ENCODE measurements at places on chromosomes 5 and 9.
A peak's percentile ranks its signal among the peaks of the same experiment; 100 is the strongest.

DNA sequence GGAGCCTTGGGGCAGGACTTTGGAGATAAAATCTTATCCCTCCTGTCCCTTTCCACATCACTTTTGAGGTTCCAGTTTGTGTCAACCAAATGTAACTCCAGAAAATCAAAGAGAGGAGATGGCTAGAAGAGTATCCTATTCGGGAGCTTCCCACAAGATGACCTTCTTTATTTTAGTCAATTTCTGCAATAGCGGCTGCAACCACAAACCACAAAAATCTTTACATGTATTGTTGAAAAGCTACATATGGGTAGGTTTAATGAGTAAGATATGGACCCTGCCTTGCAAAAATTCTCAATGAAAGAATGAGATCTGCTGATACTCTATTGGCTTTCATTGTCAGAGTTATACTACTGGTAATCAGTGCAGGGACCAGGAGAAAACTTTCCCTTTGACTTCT, 92.2 kb upstream of the MAMDC2 start:
- no peak for DNase-seq

DNA sequence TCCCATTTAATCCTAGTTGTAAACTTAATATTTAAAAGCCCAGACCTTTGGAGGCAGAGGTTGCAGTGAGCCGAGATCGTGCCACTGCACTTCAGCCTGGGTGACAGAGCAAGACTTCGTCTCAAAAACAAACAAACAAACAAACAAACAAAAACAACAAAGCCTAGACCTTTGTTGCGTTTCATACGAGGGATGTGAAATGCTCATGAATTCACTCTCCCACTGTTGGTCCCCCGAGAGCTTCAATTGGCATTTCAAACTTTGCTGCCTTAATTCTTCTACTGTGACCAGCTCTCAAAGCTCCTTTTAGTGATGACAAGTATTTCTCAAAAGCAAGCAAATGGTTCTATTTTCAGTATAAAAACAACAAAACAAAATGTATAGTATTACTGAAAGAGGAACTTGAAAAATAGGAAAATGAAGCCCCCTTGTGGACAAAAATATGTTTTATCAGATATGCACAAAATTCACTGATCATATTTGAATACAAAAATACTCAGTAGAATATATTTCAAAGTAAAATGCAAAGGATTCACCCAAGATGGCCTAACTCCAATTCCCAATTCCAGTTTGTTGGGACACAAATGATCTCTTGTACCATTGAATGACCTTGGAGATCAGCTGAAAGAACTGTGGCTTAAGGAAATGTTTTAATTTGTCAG, 140.4 kb downstream of the ESM1 start:
- peak; percentile 77 for DNase-seq

DNA sequence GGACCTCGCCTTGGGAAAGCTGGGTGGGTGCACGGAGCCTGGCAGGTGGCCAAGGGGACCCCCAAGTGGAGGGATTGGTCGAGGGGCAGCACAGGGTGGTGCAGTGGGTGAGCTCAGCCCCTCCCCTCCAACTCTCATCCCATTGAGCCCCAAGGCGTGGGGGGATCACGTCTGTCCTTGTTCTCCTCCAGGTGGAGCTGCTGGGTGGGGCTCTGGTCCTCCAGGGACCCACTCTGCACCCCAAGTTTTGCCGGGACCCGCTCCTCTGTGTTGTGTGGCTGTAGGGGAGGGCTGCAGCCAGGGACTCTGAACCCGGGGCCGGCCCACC, 3.6 kb upstream of the FUT7 start:
- DNase-seq, result no peak

DNA sequence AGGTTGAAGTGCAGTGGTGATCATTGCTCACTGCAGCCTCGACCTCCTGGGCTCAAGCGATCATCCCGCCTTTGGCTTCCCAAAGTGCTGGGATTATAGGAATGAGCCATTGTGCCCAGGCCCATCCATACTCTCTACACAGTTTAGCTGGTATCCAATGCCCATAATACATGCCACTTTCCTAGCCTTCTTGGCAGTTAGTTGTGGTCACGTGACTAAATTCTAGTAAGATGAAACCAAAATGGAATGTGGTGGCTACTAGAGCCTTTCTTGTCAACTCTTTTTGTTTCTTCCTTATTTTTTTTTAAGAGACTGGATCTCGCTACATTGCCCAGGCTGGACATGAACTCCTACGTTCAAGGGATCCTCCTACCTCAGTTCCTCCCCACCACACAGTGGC, 15.3 kb upstream of the KIF27 start:
- no peak for DNase-seq

- no peak for DNase-seq
Observed at GRCh38 chr5:75611311-75612225, at the start of gene ANKDD1B. ANKDD1B (plus strand) TSS chr5:75611453; CDS start chr5:75611635, 182 bp downstream.

DNA sequence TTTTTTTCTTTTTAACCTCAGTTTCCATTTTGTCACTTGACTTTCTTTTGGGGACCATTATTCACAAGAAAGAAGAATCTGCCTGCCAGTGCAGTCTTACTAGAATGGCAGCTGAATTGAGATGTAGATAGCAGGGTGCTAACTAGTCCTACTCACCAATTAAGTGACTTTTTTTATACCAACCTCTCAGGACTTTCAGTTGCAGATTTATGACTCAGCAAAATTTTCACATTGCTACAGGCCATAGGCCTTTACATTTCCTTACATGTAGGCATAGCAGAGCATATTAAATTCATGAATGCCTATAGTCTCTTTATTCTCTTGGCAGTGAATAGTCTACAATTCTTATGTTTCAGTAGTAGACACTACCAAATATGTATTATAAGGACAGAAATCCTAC, 54.0 kb upstream of the FKTN start:
- DNase-seq, result no peak

- DNase-seq, result no peak
Observed at GRCh38 chr9:115712981-115713380, 440.6 kb upstream of the PAPPA start.

DNA sequence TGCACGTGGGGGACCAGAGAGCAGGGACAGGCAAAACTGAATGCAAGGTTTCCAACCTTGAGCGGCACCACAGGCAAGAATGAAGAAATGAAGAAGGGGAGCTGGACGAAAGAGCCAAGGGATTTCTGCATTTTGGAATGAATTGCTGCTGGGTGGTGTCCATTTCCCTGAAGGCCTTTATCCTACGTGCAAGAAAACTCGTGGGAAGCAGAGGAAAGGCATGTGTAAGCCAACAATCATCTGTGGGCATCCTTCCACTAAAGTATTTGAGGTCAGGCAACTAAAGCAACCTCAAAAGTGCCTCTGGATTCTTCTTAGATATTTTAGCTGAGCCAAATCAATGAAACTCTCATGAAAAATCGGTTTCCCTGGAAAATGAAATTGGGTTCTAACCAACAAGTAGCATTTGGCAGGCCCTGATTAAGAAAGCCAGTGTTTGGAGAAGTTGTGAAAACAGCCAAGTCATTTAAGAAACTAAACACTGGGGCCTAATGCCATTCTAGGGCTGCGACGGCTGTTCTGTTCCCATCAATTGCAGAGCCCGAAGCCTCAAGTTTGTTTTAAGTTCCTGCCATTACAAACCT, 4.7 kb upstream of the TGFBI start:
- peak; percentile 48 for DNase-seq

- no peak for DNase-seq
Observed at GRCh38 chr5:2896371-2897275, 145.1 kb upstream of the IRX2 start.

DNA sequence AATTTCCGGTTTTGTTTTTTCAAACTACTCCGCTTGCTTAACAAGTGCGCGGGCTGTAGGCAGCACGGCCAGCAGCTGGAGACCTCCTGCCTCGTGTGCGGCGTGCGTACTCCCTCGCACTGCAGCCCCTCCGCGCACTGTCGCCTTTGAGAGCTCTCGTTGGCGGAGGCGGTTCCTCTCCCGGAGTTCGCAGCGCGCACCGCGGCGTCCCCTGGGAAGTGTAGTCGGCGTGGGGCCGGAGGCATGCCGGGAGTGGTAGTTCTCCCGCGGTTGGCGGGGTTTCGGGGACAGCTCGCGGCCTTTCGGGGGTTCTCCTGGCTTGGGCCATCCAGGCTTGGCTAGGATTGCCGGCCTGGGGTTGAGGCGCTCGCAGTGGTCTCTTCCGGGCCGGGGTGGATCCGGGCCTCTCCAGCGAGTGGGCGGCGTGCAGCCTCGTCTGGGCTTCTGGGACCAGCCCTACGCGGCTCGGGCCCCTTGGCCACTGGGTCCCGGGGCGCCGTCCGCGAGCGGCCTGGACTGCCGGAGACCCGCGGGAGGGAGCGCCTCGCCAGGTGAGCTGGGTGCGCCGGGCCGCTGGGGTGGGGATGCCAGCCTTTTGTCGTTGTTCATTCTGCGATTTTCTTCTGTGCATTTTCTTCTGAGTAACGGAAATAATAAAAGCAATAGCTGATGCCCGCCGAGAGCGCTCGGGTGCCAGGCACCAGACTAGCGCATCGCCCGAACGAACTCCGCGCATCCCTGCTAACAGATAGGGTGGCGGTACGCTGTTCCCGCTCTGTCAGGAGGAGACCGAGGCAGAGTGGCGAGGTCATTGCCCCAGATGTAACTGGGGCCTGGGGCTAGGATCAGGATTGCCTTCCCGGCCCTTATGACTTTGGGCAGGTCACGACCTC, at the start of gene ZNF354C:
ZNF354C (plus strand) TSS at position 258 of the 893 bp plus-strand sequence. CDS start 1,696 bp downstream, outside the sequence.
- DNase-seq, result peak; percentile 90

- no peak for DNase-seq
Observed at GRCh38 chr5:67141644-67142043, 55.0 kb downstream of the CD180 start.

GRCh38 chr5:89309268-89309667, 426.3 kb upstream of the MEF2C start:
- no peak for DNase-seq

DNA sequence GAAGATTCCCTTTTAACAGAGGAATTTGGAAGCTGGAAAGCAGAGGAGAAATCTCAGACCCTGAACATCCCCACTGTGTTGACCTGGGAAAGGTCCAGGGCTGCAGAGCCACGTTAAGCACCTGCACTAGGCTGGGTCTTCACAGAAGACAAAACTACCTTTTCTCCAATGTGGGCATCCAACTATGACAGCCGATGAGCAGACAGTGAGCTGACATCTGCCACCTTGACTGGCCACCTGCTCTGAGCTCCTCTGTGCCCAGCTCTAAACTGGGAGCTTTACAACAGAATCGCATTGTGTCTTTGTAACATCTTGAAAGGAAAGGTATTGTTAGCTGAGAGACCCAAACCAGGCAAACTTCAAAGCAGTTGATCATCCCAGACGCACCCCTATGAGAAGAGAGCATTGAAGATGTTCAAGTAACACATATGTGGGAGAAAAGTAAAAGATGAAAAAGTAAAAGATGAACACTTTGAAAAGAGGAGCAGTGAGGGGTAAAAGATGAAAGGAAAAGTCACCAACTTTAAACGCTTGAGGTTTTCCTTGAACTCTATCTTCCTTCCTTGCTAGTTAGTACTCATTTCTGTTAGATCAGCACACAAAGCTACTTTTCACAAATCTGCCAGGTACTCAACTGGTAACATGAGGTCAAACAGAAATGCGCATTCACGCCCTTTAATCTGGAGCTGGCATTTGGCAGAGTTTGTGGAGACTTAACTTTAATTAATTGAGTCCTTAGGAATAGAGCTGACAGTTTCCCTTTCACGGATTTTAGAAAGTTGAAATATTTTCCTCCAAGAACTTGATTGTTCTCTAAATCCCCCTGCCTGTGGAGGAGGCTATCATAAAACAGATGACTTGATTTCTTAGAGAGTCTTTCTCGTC, 53.2 kb upstream of the CTXN3 start:
- no peak for DNase-seq

DNA sequence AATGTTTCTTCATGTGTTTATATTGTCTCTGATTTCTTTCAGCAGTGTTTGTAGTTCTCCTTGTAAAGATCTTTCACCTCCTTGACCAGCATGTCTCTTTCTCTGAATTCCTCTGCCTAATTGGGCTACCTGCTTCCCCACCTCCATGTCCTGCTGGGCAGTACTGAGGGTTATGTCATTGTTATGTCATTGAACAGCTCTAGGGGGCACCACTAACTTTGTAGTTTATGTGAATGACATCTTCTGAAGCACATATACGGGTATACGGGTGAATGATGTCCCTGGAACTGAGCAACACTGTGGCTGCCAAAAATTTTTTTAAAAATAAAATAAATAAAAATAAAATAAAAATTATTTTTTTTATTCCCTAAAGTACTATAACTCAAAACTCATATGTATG, 16.9 kb upstream of the SNCAIP start:
- DNase-seq, result no peak

- no peak for DNase-seq
Observed at GRCh38 chr5:143882520-143882919, 70.6 kb downstream of the HMHB1 start.

DNA sequence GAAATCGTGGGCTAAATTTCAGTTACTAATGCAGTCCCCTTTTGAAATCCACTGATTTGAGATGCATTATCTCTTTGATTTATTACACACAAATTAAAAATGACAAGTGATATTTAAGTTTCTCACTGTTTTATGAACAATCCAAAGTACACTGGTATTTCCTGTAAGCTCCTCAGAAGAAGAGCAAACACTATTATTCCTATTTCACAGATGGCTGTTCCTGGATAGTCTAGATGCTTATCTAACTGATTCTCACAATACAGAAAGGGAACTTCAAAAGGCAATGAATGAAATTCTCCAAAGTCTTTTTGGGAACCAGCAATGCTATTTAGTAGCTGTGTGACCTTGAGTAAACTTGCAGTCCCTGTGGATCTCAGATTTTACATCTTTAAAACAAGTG, 404.7 kb upstream of the DAB2 start:
- DNase-seq, result no peak

DNA sequence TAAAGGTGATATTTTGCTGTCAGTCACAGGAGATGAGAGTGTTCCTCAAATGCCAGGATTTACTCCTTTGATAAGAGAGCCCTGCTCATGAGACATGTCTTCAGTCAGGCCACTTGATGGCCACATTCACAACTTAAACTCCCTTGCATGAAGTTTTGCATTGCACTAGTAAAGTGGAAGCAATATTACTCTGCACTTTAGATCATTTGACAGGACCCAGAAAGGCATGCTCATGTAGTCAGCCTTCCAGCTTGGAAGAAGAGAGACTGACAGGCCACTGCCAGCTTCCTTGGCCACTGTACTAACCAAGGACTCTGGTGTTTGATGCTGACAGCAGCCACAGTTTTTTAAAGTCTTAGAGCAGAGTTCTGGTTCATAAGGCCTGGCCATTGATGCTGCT, 42.6 kb downstream of the NPR3 start:
- DNase-seq, result no peak

DNA sequence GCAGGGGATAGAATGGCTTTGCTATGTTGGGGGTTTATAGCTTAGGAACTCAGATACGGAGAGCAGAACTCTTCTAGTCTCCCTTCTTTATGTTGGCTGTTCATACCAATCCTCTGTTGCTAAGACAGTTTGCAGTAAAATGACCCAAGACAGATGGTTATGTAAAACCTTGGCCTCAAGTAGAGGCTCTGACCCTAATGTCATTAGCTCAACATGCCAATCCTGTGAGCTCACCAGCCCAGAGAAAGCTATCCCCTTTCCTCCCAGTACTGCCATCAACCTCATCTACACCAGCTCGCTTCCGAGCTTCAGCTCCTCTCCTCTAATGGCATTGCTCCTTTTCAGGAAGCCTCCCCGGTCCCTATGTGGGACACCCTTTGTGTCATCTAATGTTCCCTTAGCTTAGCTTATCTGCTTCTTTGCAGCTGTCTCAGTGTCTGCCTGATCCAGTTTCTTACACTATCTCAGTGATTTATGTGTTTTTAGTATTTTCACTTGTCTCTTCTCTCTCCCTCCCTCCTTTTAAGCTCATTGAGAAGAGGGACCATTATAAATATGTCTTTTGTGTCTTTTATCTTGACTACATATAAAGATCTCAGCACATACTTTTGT, 281.3 kb upstream of the CLINT1 start:
- no peak for DNase-seq

Data from midbrain (tissue), 1 donor.